ENCODE measurements at places on chromosomes 1 and 21. TPM values are rescaled to one million over a fixed set of nuclear protein-coding genes. Genes with fewer than 3 reads are reported as not detected.
A peak's percentile ranks its signal among the peaks of the same experiment; 100 is the strongest.

DNA sequence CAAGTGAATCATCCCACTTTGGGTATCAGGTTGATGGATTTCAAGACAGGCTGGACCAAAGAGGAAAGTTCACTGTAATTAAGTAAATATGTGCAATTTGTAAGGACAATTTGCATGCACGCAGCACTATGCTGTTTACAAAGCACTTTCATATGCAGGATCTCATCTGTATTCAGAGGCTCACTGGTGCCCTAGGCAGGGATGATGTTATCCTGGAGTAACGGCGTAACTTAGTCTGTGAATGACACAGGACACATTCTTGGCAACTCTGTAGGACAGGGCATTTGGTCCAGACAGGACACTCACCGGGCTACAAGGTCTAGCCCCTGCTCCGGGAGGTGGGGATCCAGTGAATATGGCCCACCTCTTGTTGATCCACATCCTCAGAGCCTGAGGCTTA is 365.4 kb upstream of the DUSP10 start:
- DNase-seq, result no peak

DNA sequence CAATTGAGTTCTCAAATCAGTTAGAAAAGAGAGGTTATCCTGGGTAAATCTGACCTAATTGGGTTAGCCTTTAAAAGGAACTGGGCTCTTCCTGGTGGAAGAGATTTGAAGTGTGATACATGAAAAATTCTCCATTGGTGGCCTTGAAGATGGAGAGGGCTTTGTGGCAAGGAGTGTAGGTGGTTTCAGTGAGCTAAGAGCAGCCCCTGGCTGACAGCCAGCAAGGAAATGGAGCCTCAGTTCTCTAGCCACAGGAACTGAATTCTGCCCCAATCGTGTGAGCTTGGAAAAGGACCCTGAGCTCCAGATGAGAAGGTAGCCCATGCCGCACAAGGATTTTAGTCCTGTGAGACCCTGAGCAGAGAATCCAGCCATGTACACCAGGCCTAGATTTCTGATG is 12.7 kb upstream of the HYI start:
- DNase-seq, result peak; percentile 42

Gene CD1C
- total RNA-seq, result not detected

GRCh38 chr1:51313961-51314777 is 16.2 kb downstream of the TTC39A start:
- DNase-seq, result peak; percentile 77

Gene RHBG
- total RNA-seq, result not detected

DNA sequence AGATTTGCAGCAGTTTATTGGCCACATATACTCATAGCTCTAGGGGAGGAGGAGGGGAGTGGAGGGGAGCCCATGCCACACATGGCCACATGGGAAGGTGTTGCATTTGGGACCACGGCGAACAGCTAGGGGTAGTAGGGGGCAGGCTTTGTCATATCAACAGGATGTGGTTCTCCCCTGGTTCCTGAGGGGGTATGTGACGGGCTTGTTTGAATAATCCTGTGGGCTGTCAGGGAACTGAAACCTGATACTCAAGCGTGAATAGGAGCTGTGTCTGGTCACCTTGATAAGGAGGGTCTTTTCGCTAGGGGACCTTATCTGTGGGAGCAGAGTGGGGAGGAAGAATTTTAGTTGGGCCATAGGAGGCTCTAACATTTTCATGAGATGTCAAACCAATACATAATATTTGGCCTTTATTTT is 264.7 kb downstream of the CTH start:
- DNase-seq, result no peak

GRCh38 chr1:47725000-47725473 is 272.1 kb downstream of the TRABD2B start:
- peak; percentile 71 for DNase-seq

DNA sequence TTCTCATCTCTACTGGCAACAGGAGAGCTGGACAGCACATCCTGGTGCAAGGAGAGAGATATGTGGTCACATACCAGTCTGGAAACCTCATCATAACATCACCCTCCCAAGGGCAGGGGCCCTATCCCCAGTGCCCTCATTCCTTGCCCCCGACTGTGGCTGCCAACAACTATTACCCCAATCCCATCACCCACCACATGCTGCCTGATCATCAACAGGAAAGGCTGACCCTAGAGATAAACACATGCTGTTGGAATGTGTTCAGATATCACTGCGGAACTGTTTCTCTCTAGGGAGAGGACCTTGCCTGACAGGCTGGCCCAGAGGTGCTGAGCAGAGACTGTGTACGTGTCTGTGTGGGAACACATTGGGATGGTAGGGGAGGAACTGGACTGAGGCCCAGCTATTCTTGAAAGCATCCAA is 4.5 kb upstream of the INKA2 start:
- peak; percentile 68 for DNase-seq

DNA sequence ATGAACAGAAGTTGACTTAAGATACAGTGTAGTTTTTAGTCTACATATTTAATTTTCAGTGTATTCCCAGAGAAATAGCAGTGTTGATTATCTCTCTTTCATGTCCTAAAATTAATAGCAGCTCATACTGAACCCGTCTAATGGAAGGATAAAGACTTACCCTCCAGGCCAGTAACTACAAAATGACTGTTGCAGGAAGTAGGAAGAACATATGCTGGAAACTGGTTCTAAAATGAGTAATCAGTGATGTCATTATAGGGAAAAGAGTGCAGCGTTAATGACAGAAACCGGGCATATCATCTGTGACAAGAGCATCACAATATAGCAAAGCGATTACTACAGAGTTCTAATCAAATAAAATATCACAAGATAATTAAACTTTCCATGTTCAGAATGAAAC is 385.5 kb downstream of the SMYD3 start:
- DNase-seq, result no peak

GRCh38 chr1:8746554-8746953 is 70.9 kb downstream of the RERE start:
- no peak for DNase-seq

DNA sequence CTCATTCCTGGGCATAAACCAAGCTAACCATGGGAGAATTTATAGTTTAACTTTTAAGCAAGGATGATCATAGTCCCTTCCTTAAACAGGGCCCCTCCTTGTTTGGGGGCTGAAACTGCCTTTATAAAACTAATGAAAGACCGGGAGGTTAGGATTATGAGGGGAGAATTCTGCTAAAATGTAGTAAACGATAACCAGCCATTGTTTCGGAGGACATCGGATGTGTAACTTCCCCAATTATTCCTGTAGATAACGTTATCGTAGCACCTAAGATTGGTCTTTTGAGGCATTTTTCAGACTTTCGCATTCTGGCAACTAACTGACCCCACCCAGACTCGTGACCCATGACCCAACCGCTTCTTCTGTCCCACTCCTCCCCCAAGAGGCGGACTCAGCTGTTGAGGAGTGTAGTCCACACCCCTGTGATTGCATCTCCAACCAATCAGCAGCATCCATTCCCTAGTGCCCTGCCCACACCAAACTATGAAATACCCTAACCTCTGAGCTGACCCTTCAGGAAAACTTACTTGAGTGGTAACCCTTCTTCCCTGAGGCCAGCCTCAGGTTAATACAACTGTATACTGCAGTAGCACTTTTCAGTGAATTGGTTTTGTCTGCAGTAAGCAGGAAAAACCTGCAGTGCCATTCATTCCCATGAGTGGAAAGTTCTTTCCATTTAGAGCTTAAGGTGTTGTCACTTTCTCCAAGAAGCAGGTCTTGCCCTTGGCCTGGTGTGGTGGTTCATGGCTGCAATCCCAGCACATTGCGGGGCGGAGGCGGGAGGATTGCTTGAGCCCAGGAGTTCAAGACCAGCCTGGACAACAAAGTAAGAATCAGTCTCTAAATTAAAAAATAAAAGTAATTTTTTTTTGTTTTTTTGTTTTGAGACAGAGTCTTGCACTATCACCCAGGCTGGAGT is 823 bp upstream of the SYF2 start:
- DNase-seq, result peak; percentile 76

DNA sequence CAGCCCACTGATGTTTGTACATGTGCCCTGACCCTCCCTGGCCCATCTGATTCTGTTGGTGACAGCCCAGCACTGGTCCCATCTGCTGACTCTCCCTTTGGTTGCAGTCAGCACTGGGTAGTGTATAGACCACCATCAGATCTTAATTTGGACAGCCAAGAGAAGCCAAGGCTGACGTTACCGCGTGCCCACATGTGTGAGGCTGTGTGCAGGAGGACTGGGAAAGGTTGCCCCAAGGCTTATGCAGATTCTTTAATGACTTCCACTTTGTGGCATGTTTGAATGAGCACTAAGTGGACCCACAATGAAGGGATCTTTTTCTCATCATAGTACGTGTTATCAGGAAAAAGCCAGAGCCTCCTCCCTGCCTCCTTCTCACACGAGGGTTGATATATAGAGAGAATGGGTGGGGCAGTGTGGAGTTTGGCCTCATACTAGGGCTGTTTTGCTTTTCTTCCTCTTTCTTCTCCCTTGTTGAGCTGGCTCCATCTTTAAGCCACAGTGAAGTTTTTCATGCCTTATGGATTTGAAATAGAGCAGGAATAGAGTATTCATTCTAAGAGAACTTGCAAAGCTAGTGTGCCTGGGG is 93.5 kb downstream of the NAV1 start:
- no peak for DNase-seq

Gene INSRR
- total RNA-seq, result 0.21 TPM

DNA sequence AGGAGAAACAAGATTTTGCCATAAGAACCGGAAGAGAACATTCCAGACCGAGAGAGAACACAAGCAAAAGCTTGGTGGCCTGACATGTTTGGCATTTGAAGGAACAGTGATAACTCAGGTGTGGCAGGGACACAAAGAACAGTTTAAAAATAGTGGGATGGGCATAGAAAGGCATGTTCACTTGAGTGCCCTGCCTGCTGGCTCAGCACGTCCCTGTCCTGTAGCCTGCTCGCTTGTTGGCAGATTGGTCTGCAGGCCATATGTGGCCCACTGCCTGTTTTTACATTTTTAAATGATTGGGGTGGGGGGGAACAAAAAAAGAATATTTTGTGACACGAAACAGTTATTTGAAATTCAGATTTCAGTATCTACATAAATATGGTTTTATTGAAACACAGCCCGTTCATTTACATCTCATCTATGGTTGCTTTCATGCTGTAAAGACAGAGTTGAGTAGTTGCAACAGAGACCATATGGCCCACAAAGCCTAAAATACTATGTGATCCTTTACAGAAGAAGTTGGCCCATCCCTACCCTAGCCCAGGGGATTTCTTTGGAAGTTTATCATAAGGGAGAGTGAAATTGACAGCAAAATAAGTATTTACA is 100.7 kb downstream of the RGL1 start:
- DNase-seq, result no peak

Gene SPRR5
- not detected for total RNA-seq

DNA sequence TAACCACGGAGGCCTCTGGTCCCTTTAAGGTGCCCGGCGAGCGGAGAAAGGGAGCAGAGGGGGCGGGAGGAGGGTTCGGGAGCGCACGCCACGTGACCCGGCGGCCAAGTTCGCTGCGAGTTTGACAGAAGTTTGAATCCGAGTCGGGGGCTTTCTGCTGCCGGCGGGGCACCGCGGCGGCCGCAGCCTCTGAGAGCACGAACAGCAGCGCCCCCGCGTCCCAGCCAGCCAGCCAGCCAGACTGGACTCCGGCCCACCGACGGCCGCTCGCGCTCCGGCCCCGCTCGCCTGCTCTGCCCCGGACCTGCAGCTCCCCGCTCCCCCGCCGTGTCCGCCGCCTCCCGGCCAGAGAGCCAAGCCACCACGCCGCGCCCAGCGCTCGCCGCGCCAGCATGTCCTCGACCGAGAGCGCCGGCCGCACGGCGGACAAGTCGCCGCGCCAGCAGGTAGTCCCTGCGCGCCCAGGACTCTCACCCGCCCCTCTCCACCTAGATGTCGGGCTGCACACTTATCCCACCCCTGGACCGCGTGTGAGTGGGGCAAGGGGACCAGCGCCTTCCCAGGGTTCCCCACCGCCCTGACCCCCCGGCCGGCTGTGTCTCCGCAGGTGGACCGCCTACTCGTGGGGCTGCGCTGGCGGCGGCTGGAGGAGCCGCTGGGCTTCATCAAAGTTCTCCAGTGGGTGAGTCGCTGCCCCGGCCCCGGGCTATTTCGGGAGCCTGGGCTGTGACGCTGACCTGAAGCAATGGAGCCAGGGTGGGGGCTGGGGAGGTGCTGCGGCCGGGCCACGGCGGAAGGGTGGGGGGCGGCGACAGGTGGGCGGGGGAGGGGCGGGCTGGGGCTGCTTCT is at the start of gene SYPL2:
Gene SYPL2 (plus strand): TSS at position 95 of the 849 bp plus-strand sequence. CDS start 298 bp downstream, at position 393.
- DNase-seq, result peak; percentile 21

DNA sequence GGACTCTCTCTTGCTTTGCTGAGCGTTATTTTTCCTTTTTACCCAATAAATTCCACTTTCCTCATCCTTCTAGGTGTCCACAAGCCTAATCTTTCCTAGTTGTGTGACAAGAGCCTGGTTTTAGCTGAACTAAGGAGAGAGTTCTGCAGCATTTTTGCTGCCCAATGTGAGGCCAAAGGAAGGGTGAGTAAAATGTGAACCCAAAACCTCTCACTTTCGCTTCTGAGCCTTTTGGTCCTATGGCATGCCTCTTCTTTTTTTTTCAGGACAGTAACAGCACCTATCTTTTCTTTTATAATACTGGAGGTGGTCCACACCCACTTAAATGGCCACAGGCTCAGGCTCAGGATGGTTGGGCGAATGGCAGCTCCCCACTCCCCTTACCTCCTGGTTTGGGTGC is 111.1 kb downstream of the COP1 start:
- DNase-seq, result no peak

DNA sequence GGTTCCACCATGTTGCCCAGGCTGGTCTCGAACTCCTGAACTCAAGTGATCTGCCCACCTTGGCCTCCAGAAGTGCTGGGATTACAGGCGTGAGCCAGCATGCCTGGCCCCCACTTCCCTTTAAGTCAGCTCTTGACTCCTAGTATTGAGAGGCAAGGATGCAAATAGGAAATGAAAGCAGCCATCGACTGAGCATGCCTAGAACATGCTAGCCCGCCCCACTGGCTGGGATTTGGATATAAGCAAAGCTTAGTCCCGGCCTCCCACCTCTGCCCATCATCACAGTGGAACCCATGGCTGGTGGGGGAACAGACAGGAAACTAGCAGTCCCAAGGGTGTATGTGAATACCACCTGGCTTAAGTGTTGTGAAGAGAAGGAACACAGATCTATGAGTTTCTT is 10.5 kb downstream of the C1orf167 start:
- no peak for DNase-seq

DNA sequence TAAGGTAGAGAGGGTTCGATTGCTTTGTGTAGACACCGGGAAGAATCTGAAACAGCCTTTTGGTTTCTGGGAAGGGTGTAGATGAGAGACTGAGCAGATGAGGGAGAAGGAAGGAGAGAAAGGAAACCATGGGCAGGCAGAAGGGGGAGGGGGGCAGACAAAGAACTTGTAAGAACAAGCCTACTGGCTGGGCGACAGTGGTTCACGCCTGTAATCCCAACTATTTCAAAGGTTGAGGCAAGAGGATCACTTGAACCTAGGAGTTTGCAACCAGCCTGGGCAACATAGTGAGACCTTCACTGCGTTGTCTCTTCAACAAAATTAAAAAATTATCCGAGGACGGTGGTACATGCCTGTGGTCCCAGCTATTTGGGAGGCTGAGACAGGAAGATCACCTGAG is 106.2 kb downstream of the TM2D1 start:
- DNase-seq, result no peak

Gene FCGR3B
- not detected for total RNA-seq

Gene TRNAU1AP
- 26.1 TPM for total RNA-seq

- no peak for DNase-seq
Observed at GRCh38 chr21:29749223-29749622, 190.6 kb downstream of the GRIK1 start.

All from cardiac muscle cell (in vitro differentiated cells and primary cell).